ENCODE measurements at places on chromosomes 11 and 22. TPM values are rescaled to one million over a fixed set of nuclear protein-coding genes. Genes with fewer than 3 reads are reported as not detected.

DNAJB7 gene
- total RNA-seq = not detected

PPME1 gene
- total RNA-seq = 36.8 TPM

MS4A7 gene
- total RNA-seq = 8.2 TPM

PES1 gene
- total RNA-seq = 28.1 TPM

CLDN5 gene
- total RNA-seq = 9.3 TPM

SCT gene
- total RNA-seq = not detected

NDUFS8 gene
- 315 TPM for total RNA-seq

MMP7 gene
- not detected for total RNA-seq

TIMM10 gene
- total RNA-seq = 71.6 TPM

MS4A12 gene
- total RNA-seq = not detected

TRIM6 gene
- 0.46 TPM for total RNA-seq

RHBDD3 gene
- total RNA-seq = 16.7 TPM

P2RY6 gene
- total RNA-seq = 6.9 TPM

RAB3IL1 gene
- total RNA-seq = 9.4 TPM

RASGRP2 gene
- 30.8 TPM for total RNA-seq

OR8G1 gene
- total RNA-seq = not detected

OR52I2 gene
- not detected for total RNA-seq

SAA4 gene
- total RNA-seq = not detected

RPS13 gene
- total RNA-seq = 522 TPM

TBX1 gene
- total RNA-seq = 0.48 TPM

DAGLA gene
- total RNA-seq = 3.3 TPM

TMEM86A gene
- total RNA-seq = 2.6 TPM

SLC37A2 gene
- total RNA-seq = 1.2 TPM

C22orf23 gene
- 0.54 TPM for total RNA-seq

OR5B21 gene
- total RNA-seq = not detected

OR51E2 gene
- not detected for total RNA-seq

CDC42BPG gene
- 1.2 TPM for total RNA-seq

SLC35F2 gene
- 1.5 TPM for total RNA-seq

B4GALNT4 gene
- total RNA-seq = 0.24 TPM

TPBGL gene
- total RNA-seq = 0.08 TPM

TPCN2 gene
- 12.5 TPM for total RNA-seq

FOXR1 gene
- total RNA-seq = not detected

OR5P2 gene
- total RNA-seq = not detected

TMPRSS4 gene
- total RNA-seq = 0.32 TPM

MIOX gene
- total RNA-seq = not detected

OR51T1 gene
- not detected for total RNA-seq

GLYAT gene
- total RNA-seq = 0.22 TPM
